Ammon's horn (tissue), 1 donor: ENCODE measurements at places on chromosomes 1 and 21.

- no peak for DNase-seq
These were observed 59.4 kb upstream of the MPC2 start for GRCh38 chr1:167996266-167996665.

DNA sequence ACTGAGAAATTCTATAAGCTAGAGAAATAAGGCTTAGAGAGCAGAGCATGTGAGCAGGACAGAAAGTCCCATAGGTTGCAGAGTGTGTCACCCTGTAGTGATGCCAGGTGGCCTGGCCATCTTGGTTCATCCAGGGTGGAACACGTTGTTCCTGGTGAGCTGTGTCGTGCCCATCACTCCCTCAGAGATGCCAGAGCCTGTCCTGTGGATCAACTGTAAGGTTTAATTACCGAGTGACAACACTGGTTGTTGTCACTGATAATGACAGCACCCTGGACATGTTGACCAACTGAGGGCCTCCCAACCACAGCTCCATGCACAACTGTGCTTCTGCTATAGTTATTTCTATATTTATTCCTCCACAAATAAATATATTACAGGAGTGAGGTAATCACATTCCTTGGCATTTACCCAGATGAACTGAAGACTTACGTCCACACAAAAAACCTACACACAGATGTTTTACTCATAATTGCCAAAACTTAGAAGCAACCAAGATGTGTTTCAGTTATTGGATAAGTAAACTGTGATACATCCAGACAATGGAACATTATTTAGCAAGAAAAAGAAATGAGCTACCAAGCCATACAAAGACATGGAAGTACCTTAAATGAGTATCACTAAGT, 6.2 kb downstream of the C1orf198 start:
- no peak for DNase-seq

- no peak for DNase-seq
These were observed 31.8 kb upstream of the ADAMTS1 start for GRCh38 chr21:26877018-26877417.

DNA sequence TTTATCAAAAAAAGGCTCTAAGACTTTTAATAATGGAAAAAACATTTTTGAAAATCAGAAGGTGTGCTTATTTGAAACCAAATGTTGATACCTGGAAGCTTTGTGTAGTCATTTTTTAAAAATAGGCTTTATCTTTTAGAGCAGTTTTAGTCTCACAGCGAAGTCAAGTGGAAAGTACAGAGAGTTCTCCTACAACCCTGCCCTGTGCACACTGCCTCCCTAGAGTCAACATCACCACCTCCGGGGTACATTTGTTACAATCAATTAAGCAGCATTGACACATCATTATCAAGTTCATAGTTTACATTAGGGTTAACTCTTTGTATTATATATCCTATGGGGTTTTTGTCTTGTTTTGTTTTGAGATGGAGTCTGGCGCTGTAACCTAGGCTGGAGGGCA, 10.7 kb upstream of the ERO1B start:
- DNase-seq, result no peak

- DNase-seq, result no peak
These were observed 80.7 kb downstream of the POU2F1 start for GRCh38 chr1:167301355-167301754.

GRCh38 chr1:57312869-57313268, 111.0 kb downstream of the DAB1 start:
- DNase-seq, result peak; percentile 52

DNA sequence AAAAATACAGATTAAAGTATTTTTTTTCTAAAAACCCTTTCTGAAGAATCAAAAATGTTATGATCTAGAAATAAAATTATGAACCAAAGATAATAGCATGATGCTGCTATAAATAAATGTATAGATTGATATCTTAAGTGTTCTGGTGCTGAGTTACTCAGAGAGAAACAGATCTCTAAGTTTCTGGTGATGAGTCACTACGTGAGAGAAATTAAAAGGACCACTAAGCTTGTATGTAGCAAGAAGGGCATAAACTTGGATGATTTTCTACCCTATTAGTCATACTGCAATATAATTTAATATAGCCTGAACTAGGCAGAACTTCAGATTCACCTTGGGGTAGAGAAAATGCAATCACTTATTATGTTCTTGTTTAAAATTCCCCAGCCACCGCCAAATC, 514.8 kb downstream of the AMY1C start:
- DNase-seq, result no peak

DNA sequence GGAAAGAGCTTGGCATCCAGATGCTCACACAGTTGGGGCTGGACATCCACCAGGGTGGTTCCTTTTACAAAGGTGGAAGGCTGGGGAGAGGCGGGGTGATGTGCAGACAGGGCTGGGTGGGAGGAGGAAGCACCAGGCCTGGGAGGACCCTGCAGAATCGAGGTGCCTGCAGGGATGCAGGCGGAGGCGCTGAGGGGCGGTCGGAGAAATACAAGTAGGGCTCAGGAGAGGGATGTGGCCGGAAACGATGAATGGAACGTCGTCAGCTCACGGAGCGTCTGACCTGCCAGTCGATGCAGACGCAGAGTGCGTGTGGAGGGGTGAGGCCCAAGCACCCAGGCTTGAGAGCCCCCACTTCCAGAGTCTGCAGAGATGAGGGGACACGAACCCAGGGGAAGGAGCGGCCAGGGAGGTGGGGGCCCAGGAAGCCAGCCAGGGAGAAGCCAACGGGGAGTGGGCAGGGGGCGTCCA, 63.4 kb downstream of the TRIM11 start:
- no peak for DNase-seq

GRCh38 chr1:10490286-10490970, 15.7 kb downstream of the PEX14 start:
- no peak for DNase-seq

DNA sequence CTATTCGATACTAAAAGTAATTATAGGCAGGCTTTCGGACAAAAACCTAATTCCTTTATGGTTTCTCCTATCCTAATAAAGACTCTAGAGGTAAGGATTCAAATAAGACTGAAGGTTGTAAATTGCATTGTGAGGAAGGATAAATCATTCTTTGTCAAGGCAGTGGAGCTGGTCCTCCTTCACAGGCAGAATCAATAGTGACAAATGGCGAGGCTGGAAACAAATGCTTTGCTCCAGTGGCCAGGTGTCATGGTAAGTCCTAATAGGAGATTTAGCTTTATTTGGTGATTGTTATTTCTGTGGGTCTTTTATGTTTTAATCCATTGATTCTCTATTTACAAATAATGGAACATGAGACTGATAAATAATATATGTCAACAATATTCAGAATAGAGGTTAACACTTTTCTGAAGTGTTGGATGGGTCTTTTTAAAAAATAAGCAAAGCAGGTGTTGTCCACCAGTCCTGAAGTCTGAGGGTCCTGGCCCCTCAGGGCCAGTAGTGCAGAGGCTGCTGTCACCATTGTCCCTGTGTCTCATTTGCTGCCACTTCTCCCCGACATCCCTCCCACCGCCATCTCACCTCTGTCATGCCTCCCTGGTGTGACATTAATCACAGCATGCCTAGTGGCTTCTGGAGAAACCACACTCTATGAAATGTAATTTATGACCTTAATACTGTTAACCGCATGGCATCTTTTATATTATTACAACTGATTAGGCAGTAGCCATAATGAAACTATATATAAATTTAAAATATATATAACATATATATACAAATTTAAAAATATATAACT, 120.9 kb upstream of the MAGI3 start:
- DNase-seq, result no peak

GRCh38 chr1:102853701-102854187, 254.6 kb downstream of the COL11A1 start:
- DNase-seq, result no peak
